Suprapubic skin (tissue), 4 donors: ENCODE measurements at places on chromosomes 13 and 19. TPM values are rescaled to one million over a fixed set of nuclear protein-coding genes. Genes with fewer than 3 reads are reported as not detected.

The LRP3 gene
- 15.4 TPM for total RNA-seq

The NPHS1 gene
- total RNA-seq = not detected

- H3K4me3 ChIP-seq = no peak overlapping the region
- DNase-seq = no peak
- no peak overlapping the region for H3K27ac ChIP-seq
- peaks cover 5% of the 10 kb centered on the region for H3K4me1 ChIP-seq
- H3K36me3 ChIP-seq = no peaks in the 10 kb centered on the region
Observed at GRCh38 chr19:17398902-17399527, 5.0 kb upstream of the CCDC194 start.

- H3K4me1 ChIP-seq = no peaks in the 10 kb centered on the region
- H3K4me3 ChIP-seq = no peak overlapping the region
- DNase-seq = no peak
- H3K27ac ChIP-seq = no peak overlapping the region
Observed at GRCh38 chr13:46855166-46855565, 41.7 kb downstream of the HTR2A start.

The LENG9 gene
- 3.1 TPM for total RNA-seq

DNA sequence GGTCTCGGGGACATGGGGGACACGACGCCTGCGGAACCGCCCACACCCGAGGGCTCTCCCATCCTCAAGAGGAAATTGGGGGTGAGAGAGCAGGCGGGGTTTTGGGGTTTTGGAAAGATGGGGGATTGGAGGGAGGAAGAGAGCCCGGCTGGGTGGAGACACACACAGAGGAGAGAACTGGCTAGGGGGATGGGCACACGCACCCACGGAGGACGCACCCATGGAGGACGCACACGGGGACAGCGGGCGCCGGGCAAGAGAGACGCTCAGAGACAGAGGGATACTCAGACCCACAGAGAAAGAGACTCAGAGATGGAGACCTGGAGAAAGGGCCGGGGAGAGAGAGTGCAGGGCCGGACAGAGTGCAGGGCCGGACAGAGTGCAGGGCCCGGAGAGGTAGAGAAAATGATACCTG lies 52.1 kb downstream of the MAP4K1 start:
- no peak for DNase-seq
- peak overlapping the region; percentile 53 for H3K4me3 ChIP-seq
- H3K27me3 ChIP-seq = peaks cover 29% of the 10 kb centered on the region
- no peak overlapping the region for H3K27ac ChIP-seq

GRCh38 chr19:5553892-5554291 lies 13.9 kb downstream of the TINCR start:
- no peaks in the 10 kb centered on the region for H3K36me3 ChIP-seq
- no peak overlapping the region for H3K27ac ChIP-seq
- H3K27me3 ChIP-seq = peaks cover 5% of the 10 kb centered on the region
- H3K4me3 ChIP-seq = no peak overlapping the region
- DNase-seq = no peak
- H3K4me1 ChIP-seq = peaks cover 22% of the 10 kb centered on the region

The HTR2A gene
- not detected for total RNA-seq

The ERCC2 gene
- total RNA-seq = 22.3 TPM

- peak; percentile 88 for DNase-seq
- peaks cover 37% of the 10 kb centered on the region for H3K4me1 ChIP-seq
- H3K4me3 ChIP-seq = peak overlapping the region; percentile 21
- H3K36me3 ChIP-seq = no peaks in the 10 kb centered on the region
Observed at GRCh38 chr19:35903550-35904179, 1.3 kb downstream of the HCST start.

The ZNF562 gene
- 20.3 TPM for total RNA-seq
